T-helper 2 cell treated with Interferon-gamma antibody and Interleukin-4, amounts not matched to agents 5 μg/mL and 100 μg/mL, for 36 hours (primary cell): ENCODE measurements at places on chromosomes 16 and 17.

- no peak for DNase-seq
These were observed 63.0 kb upstream of the LRRC37A3 start for GRCh38 chr17:64982139-64982915.

DNA sequence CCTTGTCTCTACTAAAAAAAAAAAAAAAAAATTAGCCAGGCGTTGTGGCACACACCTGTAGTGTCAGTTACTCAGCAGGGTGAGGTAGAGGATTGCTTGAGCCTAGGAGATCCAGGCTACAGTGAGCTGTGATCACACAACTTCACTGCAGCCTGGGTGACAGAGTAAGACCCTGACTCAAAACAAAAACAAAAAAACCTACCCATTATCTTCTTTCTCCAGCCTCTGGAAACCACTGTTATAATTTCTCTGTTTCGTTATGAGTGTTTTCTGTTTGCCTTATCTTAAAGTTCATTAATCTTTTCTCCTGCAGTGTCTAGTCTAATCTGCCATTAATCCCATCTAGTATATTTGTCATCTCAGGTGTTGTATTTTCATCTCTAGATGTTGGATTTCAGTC, 18.6 kb upstream of the CLTC start:
- peak; percentile 47 for DNase-seq

DNA sequence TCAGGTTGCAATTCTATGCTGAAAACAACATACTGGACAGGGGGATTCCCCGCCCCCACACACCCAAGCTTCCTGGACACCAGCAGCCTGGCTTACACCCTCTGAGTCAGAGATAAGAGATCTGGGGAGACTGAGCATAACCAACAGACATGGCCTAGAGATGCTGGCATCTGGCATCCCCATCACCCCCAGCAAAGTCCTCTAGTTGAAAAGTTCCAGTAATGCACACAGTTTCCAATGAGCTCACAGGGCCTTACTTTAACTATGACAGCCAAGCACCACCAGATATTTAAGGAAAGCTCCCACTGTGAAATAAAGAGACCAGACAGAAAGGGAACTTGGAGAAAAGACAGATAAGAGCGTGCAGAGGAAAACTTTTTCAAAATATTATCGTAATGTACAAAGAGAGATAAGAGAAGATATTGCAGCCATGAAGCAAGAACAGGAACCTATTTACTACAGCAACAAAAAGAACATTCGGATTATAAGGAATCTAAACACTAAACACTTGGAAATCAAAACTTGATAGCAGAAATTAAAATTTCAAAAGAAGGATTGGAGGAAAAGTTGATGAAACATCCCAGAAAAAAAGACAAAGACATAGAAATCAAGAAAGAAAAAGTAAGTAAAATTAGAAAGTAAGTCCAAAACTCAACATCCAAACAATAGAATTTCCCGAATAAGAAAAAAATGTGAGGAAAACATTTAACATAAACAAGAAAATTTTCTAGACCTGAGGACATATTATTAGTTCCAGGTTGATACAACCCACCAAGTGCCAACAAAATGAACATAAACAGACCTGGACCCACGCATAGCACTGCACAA, 17.2 kb upstream of the ALOX15 start:
- peak; percentile 88 for DNase-seq

GRCh38 chr17:250487-251300, 69.2 kb upstream of the DOC2B start:
- DNase-seq = no peak

GRCh38 chr17:49486012-49486641, 9.0 kb upstream of the NGFR start:
- DNase-seq = no peak

- DNase-seq = no peak
These were observed 487.1 kb downstream of the GRIN2A start for GRCh38 chr16:9695152-9695551.
